Stomach (tissue), 19 donors: ENCODE measurements at places on chromosomes 6 and 20. TPM values are rescaled to one million over a fixed set of nuclear protein-coding genes. Genes with fewer than 3 reads are reported as not detected.

GRCh38 chr6:73823046-73823735, 127.2 kb downstream of the CD109 start:
- no peaks in the 10 kb centered on the region for H3K36me3 ChIP-seq
- H3K27ac ChIP-seq: no peak overlapping the region
- no peaks in the 10 kb centered on the region for H3K4me1 ChIP-seq
- H3K4me3 ChIP-seq: no peak overlapping the region
- H3K27me3 ChIP-seq: no peaks in the 10 kb centered on the region
- peak; percentile 22 for DNase-seq

DNA sequence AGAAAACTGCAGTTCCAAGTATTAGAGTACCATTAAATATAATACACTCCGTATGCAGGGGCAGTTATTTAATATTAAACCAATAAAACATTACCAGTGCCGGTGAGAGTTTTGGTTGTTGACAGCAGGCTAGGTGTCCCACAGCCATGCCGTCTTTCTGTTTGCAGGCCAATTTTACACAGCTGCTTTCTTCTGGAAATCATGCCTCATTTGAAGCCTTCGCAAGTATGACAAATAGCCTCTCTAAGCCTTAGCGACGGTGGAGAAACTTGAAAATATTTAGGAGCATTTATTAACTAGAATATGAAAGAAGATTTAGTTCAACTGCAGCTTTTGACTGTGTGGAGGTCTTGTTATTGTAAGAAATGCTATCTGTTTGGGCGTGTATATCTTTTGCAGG, 226.0 kb downstream of the BMP2 start:
- H3K36me3 ChIP-seq: no peaks in the 10 kb centered on the region
- H3K27me3 ChIP-seq: no peaks in the 10 kb centered on the region
- H3K4me3 ChIP-seq: no peak overlapping the region
- no peaks in the 10 kb centered on the region for H3K4me1 ChIP-seq
- DNase-seq: peak; percentile 4
- H3K27ac ChIP-seq: no peak overlapping the region

GRCh38 chr20:25394996-25395395, 4.4 kb upstream of the ABHD12 start:
- H3K27ac ChIP-seq: no peak overlapping the region
- no peak for DNase-seq
- H3K4me3 ChIP-seq: no peak overlapping the region
- no peaks in the 10 kb centered on the region for H3K27me3 ChIP-seq

- no peaks in the 10 kb centered on the region for H3K27me3 ChIP-seq
- no peak for DNase-seq
- no peaks in the 10 kb centered on the region for H3K36me3 ChIP-seq
These were observed 186.6 kb downstream of the LY86 start for GRCh38 chr6:6775074-6775473.

- no peaks in the 10 kb centered on the region for H3K36me3 ChIP-seq
- DNase-seq: no peak
- no peak overlapping the region for H3K4me3 ChIP-seq
- no peak overlapping the region for H3K27ac ChIP-seq
- no peaks in the 10 kb centered on the region for H3K27me3 ChIP-seq
These were observed 480.5 kb upstream of the ID4 start for GRCh38 chr6:19356692-19357091.

DNA sequence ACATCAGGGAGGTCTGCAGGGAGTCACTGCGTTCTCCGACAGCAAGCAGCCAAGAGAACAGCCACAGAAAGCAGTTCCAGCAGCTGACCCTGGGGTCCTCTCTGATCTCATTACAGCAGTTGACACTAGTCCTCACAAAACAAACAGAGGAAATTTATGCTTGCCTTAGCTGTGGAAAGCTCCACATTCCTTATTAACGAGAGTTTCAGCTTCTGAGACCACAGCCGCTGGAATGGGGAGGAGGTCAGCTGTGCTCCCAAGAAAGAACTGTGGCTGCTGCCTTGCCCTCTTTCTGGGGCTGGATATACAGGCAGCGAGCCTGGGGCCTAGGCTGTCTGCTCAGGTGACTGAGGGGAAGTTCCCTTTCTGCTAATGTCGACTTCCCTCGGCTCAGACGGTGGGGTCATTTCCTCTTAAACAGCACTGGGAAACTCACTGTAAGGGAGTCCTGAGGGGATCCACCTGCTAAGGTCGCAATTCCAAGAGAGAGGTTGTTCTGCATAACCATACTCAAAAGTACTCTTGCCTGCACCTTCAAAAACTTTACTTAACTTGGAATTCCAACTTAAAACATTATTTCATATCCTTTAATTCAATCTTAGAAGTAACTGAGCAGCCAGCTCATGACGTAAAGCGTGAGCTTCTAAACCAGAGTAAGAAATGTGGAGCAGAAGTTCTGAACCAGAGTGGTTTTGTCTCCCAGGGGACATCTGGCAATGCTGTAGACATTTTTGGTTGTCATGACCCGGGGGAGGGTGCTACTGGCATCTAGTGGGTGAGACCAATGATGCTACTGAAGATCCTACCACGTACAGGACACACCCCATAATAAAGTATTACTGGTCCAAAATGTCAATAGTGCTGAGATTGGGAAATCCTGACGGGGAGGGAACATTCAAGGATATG, 80.3 kb downstream of the BACH2 start:
- no peaks in the 10 kb centered on the region for H3K36me3 ChIP-seq
- H3K4me3 ChIP-seq: no peak overlapping the region
- H3K27me3 ChIP-seq: no peaks in the 10 kb centered on the region
- peak; percentile 71 for DNase-seq
- H3K27ac ChIP-seq: peak overlapping the region; percentile 90

DNA sequence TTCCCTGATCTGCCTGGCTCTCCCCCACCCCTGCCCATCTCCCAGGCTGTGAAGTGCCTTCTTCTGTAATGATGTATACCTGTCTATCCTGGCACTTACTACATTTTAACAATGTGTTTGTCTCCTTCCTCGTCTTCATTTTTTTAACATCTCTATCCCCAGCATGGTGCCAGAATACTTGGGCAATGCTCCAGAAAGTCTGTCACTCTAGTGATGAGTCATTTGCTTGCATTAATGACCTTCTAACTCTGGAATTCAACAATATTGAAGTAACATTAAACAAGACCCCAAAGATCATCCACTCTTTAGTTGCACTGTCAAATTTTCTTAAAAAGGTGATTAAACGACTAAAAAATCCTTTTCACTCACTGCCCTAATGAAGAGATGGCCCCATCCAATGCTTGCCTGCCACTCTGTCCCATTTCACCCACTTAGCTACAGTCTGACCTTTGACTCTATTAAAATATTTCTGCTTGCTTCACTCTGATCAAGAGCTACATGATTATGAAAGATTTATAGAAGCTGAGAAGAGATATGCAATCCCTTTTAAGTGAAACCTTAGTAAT, 7.7 kb upstream of the KLHL31 start:
- no peaks in the 10 kb centered on the region for H3K27me3 ChIP-seq
- peak; percentile 32 for DNase-seq
- H3K36me3 ChIP-seq: no peaks in the 10 kb centered on the region
- no peak overlapping the region for H3K4me3 ChIP-seq
- H3K27ac ChIP-seq: no peak overlapping the region

GRCh38 chr20:1824834-1825233, 70.4 kb upstream of the SIRPA start:
- H3K4me1 ChIP-seq: no peaks in the 10 kb centered on the region
- no peaks in the 10 kb centered on the region for H3K36me3 ChIP-seq
- peak overlapping the region; percentile 30 for H3K27ac ChIP-seq
- no peaks in the 10 kb centered on the region for H3K27me3 ChIP-seq

DNA sequence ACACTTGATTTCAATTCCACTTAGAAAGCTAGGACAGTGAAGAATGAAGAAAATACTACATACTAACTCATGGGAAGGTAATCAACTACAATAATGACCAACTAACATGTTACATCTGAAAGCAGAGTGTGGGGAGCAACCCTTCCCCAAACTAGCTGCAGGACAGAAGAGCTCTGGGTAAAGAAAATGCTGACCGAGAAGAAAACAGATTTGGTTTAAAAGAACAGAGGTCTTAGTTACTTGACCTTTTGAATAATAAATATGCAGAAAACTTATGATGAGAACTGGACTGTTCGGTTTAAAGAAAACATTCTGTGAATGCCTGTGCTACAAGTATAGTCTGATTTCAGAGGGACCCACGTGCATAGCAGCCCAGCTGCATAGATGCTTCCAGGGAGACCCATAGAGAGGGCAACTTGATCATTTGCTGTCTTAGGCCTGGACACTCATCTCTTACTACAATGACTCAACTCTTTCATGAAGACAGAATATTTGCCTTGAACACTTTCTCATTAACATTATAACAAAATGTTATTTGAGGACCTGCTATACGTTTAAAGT, 53.5 kb downstream of the RALGAPA2 start:
- no peaks in the 10 kb centered on the region for H3K36me3 ChIP-seq
- H3K27ac ChIP-seq: no peak overlapping the region
- H3K4me3 ChIP-seq: no peak overlapping the region
- no peak for DNase-seq
- no peaks in the 10 kb centered on the region for H3K27me3 ChIP-seq

GRCh38 chr20:51318058-51318949, 224.2 kb downstream of the NFATC2 start:
- no peak overlapping the region for H3K27ac ChIP-seq
- H3K4me3 ChIP-seq: no peak overlapping the region
- DNase-seq: peak; percentile 75
- no peaks in the 10 kb centered on the region for H3K36me3 ChIP-seq

GRCh38 chr6:16238057-16238962, at the start of gene GMPR:
TSS of gene GMPR (plus strand) at chr6:16238587. CDS start at chr6:16238694, 107 bp downstream.
- H3K36me3 ChIP-seq: no peaks in the 10 kb centered on the region
- peak within 1 kb of the TSS; percentile 76 for H3K27ac ChIP-seq
- peaks cover 25% of the 10 kb centered on the region for H3K4me1 ChIP-seq
- DNase-seq: peak; percentile 88

- H3K4me1 ChIP-seq: no peaks in the 10 kb centered on the region
- H3K4me3 ChIP-seq: no peak overlapping the region
- peaks cover 13% of the 10 kb centered on the region for H3K36me3 ChIP-seq
- H3K27ac ChIP-seq: no peak overlapping the region
These were observed 87.8 kb upstream of the TIAM2 start for GRCh38 chr6:154907291-154907690.

DNA sequence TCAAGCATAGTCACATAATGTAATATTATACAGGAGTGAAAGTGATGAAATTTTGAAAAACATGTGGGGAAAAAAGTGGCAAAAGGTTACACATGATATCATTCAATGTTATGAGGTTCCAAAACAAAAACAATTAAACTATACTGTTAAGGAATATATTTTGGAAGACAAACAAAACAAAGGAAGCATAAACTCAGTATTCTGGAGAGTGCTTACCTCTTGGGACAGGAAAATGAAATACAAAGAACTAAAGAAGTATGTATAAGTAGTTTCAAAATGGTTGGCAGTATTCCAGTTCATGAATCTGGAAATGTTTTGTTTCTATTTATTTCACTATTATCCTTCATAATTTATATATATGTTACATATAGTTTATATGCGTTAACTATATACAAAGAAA, 213.5 kb downstream of the MOXD1 start:
- H3K27ac ChIP-seq: no peak overlapping the region
- H3K36me3 ChIP-seq: no peaks in the 10 kb centered on the region
- DNase-seq: no peak
- no peaks in the 10 kb centered on the region for H3K4me1 ChIP-seq

GRCh38 chr20:24918579-24919566, 30.2 kb upstream of the CST7 start:
- H3K27ac ChIP-seq: no peak overlapping the region
- peaks cover 11% of the 10 kb centered on the region for H3K4me1 ChIP-seq
- H3K36me3 ChIP-seq: no peaks in the 10 kb centered on the region
- no peaks in the 10 kb centered on the region for H3K27me3 ChIP-seq

- H3K36me3 ChIP-seq: peaks cover 33% of the 10 kb centered on the region
- no peak for DNase-seq
- no peaks in the 10 kb centered on the region for H3K4me1 ChIP-seq
- no peaks in the 10 kb centered on the region for H3K27me3 ChIP-seq
- H3K4me3 ChIP-seq: no peak overlapping the region
- H3K27ac ChIP-seq: no peak overlapping the region
These were observed 62.9 kb downstream of the WDR27 start for GRCh38 chr6:169638915-169639314.

GRCh38 chr6:87210979-87211378, 55.6 kb downstream of the ZNF292 start:
- H3K4me1 ChIP-seq: peaks cover 6% of the 10 kb centered on the region
- H3K36me3 ChIP-seq: no peaks in the 10 kb centered on the region
- no peak for DNase-seq
- no peak overlapping the region for H3K27ac ChIP-seq

DNA sequence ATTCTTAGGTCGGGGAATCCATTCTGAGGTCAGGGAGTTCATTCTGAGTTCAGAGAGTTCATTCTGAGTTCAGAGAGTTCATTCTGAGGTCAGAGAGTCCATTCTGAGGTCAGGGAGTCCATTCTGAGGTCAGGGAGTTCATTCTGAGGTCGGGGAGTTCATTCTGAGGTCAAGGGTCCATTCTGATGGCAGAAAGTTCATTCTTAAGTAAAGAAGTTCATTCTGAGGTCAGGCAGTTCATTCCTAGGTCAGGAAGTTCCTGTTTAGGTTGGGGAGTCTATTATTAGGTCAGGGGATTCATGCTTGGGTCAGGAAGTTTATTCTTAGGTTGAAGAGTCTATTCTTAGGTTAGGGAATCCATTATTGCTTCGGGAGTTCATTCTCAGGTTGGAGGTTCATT, 16.5 kb upstream of the NXT1 start:
- H3K27me3 ChIP-seq: no peaks in the 10 kb centered on the region
- no peak for DNase-seq
- H3K36me3 ChIP-seq: no peaks in the 10 kb centered on the region
- no peaks in the 10 kb centered on the region for H3K4me1 ChIP-seq
- H3K4me3 ChIP-seq: no peak overlapping the region

C4A gene
- 22.2 TPM for total RNA-seq

FAM135A gene
- 121 TPM for total RNA-seq

HAO1 gene
- total RNA-seq: not detected

EPPIN gene
- total RNA-seq: not detected

ADGRF4 gene
- not detected for total RNA-seq

TBXT gene
- not detected for total RNA-seq

FAM217B gene
- total RNA-seq: 11.6 TPM

PGM3 gene
- total RNA-seq: 78.8 TPM

SCRT2 gene
- total RNA-seq: not detected

ZNF76 gene
- total RNA-seq: 45.1 TPM

IPCEF1 gene
- total RNA-seq: not detected
